ENCODE measurements at places on chromosomes 13 and 19.

DNA sequence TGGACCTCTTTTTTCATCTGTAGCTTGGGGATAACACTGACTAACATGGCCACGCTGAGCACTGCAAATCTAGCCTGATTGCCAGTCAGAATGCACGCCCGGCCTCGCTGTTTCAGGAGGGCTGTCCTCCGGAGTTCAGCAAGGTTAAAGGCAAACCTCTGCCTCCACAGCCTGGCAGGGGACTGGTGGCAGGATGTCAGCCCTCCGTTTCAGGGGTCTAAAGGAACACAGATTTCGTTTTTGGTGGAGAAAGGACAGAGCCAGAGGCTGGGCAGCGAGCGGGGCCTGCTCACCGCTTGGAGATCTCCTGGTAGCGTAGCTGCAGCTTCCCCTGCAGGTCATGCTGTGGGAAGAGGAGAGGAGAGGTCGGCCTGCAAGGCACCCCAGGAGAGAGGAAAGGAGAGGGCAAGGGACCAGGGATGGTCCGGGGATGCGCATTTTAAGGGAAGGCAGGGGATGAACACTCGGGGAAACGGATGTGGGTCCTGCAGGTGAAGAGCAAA lies 560 bp downstream of the NDUFA7 start:
- no peak for DNase-seq

GRCh38 chr19:1837625-1838105 lies 10.6 kb downstream of the REXO1 start:
- peak; percentile 62 for DNase-seq

DNA sequence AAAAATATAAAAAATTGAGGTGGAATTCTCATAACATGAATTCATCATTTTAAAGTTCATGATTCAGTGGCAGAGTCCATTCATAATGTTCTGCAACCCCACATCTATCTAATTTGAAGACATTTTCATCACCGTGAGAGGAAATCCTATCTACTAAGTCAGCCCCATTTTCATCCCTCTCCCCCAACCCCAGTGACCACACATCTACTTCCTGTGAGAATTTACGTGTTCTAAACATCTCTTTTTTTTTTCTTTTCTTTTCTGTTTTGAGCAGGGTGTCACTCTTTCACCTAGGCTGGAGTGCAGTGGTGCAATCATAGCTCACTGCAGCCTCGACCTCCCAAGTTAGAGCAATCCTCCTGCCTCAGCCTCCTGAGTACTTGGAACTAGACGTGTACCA lies 17.5 kb downstream of the ATCAY start:
- no peak for DNase-seq

- DNase-seq, result peak; percentile 74
Measured at GRCh38 chr19:48999481-49000325, 6.0 kb downstream of the RUVBL2 start.

- DNase-seq, result peak; percentile 1
Measured at GRCh38 chr19:56637976-56638555, 4.9 kb upstream of the SMIM17 start.

DNA sequence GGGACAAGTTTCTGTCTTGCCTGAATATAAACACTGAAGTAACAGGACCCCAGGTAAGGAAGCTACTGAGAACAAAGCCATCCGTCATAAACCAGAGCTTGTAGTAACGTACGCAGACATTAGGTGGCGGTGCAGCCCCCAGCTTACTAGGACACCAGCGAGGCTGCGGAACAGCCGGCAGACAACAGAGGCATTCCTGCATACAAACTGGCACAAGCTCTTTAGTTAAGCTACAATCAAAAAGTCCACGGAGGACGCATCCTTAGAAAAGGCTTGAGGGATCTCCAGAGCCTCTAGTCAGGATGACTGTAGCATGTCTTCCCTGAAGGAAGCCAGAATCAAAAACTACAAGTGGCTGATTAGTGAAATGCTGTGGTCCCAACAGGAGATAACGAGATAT lies 26.2 kb downstream of the ZNF160 start:
- no peak for DNase-seq

GRCh38 chr13:29954082-29955028 lies 103.9 kb upstream of the UBL3 start:
- DNase-seq, result peak; percentile 28

GRCh38 chr19:34364830-34365462 lies at the start of gene GPI:
GPI (plus strand) TSS chr19:34365196; CDS start chr19:34365267, 71 bp downstream.
- DNase-seq, result peak; percentile 62

DNA sequence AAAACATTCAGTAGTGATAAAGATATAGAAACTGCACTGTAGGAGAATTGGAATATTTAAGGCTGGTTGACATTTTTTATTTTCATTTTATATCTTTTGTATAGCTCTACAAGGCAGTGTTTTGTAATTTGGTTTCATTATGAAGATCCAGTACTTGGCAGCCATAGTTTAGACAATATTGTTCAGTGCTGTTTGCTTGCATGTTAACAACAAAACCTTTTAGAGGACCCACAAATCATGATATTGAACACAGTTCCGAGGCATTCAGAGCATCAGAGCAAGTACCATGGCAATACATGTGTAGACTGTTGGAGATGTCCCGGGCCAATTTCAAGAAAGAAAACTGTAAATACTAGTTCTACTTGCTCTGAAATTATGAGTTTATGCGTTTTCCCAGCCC lies 25.6 kb upstream of the GARRE1 start:
- no peak for DNase-seq

- no peak for DNase-seq
Measured at GRCh38 chr19:11612816-11613511, 15.7 kb downstream of the ZNF627 start.

GRCh38 chr19:33828266-33829075 lies 31.8 kb downstream of the KCTD15 start:
- DNase-seq, result no peak

DNA sequence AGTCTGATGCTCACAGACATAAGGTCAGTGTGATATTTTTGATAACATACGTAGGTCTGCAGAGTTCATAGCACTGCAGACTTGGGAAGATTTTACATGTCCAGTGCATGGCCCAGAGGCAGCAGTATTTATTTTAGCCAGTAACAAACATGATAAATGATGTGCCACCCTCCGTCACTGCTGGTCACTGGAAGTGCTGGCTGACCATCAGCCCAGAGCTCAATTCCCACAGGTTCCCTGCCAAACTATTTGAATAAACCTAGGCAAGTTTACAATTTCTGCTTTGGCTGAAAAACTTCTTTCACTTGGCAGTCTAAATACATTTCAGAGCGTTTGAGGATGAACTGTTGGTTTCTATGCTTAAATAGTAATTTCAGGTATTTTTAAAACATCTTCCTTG lies 135.5 kb upstream of the EDNRB start:
- DNase-seq, result no peak

DNA sequence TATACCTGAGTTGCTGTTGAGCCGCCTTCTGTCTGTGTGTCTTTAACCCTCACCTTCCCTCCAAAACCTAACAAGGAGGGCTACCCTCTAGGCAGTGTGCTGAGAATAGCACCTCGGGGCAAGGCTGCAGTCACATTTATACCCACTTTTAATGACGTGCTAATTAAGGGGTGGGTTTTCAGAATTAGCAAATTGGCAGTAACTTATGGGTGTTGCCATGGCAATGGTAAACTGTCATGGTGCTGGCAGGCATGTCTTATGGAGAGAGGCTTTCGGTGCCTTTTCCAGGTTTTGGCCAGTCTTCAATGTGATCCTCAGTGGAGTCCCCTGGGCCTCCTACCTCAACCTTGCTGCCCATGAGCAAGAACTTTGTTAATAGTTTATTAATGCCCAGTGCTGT lies 1.2 kb upstream of the PNMA8A start:
- DNase-seq, result no peak

DNA sequence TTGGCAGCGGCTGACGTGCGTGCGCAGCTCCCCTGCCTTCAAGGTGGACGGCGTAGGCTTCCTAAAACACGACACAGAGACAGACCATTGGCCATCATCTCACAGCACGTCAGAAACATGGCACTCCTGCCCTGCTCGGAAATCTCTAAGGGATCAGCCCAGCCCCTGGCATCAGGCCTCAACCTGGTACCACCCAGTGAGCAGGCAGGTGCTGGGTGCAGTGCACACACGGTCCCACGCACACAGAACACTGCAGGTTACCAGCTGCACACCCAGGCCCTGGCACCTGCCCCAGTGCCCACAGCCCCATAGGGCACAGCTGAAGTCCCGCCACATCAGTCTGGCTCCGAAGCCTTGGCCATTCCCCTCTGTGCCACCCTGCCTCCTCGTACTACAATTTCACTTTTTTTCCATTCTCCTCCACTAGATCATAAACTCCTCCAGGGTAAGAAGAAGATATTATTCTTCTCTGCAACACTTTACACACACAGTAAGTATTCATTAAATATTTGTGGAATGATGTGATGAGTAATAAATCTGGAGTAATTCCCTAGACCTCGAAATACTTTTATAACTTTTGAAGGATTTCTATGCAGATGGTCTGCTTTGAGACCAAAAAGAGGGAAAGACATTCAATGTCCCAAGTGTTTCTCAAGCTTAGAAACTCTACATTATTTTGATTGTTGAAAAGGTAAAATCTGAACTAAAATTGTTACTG lies 156.4 kb downstream of the COL4A1 start:
- no peak for DNase-seq

DNA sequence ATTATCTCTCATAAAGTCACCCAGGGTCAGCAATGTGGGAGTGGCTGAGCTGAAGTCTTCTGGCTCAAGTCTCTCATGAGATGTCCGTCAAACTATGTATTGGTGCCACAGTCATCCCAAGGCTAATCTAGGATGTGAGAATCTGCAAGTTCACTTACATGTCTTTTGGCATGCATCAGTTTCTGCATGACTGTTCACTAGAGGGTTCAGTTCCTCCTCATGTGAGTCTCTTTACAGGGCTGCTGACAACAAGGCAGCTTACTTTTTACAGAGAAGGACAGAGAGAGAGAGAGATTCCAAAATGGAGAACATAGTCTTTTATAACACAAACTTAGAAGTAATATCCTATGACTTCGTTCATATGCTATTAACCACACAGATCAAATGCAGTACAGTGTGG lies 328.8 kb upstream of the SLITRK1 start:
- no peak for DNase-seq

DNA sequence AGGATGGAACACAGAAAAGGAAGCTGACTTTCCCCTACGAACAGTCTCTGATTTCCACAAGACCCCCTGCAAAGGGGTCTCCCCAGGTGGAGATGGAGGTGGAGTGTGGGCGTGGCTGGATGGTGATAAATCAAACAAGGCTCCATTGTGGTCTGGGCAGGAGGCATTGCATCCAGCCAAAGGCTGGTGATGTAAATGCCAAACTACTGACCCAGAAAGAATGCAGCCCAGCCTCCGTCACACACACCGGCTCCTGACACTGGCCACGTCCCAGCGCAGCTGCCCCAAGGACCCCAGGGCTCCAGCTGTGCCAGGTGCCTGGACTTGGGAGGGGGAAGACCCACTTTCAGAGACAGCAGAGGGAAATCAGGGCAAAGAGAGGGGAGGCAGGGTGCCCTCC lies 6.3 kb downstream of the SLC7A1 start:
- DNase-seq, result no peak

DNA sequence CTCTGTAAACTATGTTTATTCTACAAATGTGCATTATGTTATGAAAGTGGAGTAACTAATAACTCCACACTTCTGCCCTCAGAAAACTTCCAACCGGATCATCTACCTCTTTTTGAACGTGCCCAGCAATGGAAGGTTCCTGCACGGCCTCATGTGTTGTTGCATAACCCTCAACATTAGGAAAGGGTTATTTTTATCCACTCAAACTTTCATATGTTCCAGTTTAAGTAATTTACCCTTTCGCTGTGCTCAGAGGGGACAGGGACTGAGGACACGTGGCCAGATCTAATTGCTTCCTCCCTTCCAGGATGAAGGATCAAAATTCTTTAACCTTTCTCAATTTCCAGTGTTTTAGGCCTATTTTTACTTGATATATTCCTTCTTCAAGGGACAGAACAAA lies 29.6 kb downstream of the IRS2 start:
- DNase-seq, result no peak

DNA sequence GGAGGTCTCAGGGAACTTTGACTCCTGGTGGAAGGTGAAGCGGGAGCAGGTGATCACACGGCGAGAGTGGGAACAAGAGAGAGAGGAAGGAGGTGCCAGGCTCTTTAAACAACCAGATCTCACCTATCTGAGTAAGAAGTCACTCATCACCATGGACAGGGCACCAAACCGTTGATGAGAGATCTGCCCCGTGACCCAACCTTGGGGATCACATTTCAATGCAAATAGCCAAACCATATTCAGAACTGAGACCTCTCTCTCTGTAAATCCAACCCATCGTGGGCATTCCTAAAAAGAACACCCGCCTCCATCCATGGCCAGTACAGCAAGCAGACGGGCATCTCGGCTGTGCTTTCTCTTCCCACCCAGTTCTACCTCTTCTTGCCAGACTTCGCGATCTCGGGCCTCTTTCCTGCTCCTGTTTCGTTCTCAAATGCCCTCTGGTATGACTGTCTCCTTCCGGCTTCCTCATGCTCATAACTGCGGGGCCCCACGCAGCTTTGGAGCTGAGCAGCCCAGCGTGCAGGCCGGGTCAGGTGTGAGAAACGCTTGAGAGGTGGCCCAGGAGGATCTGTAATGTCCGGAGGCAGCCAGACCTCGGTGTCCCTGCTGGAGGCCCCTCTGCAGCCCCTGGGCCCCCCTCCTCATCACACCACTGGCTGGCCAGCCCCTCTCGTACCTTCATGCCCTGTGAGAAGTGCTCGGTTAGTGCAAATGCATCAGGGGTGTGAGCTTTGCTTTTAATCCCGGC lies 97.0 kb upstream of the GPR183 start:
- no peak for DNase-seq

- peak; percentile 61 for DNase-seq
Measured at GRCh38 chr19:18865973-18866799, 29.8 kb downstream of the CERS1 start.

GRCh38 chr13:102680842-102681740 lies 13.8 kb downstream of the METTL21C start:
- no peak for DNase-seq

DNA sequence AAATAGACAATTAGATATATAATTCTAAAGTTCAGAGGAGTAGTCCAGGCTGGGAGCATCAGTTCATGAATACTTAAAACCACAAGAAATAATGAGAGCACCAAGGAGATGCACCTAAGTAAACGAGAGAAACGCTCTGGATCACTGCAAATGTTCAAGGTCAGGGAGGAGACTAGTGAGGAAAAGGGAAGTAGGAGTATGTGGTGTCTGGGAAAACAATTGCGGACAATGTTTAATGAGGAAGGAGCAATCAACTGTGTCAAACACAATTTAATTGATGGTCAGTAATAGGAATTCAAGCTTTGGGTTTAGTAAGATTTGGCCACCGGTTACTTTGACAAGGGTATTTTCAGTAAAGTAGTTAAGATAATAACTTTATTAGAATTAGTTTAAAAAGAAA lies 652.2 kb downstream of the DACH1 start:
- no peak for DNase-seq

DNA sequence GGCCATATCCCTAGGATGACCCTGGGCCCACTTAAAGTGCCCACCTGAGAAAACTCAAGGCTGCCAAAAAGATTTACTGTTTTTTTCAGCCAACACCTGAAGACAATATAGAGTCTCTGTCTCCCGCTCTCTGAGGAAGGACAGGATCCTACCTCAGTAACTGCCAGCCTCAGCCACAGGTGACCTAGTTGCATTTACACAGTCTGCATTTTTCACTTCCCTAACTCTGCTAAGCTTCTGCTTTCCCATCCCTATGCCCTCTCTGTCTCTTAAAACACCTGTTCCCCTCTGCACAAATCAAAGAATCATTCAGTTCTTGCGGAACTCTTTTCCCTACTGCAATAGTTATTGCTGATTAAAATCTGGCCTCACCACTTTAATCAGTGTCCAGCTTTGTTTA lies 609.5 kb downstream of the UQCRFS1 start:
- no peak for DNase-seq

- no peak for DNase-seq
Measured at GRCh38 chr13:106176117-106176516, 359.3 kb downstream of the EFNB2 start.
